ENCODE measurements at places on chromosomes 3 and 15.

- DNase-seq = no peak
Observed at GRCh38 chr3:21142949-21143348, 608.1 kb downstream of the ZNF385D start.

DNA sequence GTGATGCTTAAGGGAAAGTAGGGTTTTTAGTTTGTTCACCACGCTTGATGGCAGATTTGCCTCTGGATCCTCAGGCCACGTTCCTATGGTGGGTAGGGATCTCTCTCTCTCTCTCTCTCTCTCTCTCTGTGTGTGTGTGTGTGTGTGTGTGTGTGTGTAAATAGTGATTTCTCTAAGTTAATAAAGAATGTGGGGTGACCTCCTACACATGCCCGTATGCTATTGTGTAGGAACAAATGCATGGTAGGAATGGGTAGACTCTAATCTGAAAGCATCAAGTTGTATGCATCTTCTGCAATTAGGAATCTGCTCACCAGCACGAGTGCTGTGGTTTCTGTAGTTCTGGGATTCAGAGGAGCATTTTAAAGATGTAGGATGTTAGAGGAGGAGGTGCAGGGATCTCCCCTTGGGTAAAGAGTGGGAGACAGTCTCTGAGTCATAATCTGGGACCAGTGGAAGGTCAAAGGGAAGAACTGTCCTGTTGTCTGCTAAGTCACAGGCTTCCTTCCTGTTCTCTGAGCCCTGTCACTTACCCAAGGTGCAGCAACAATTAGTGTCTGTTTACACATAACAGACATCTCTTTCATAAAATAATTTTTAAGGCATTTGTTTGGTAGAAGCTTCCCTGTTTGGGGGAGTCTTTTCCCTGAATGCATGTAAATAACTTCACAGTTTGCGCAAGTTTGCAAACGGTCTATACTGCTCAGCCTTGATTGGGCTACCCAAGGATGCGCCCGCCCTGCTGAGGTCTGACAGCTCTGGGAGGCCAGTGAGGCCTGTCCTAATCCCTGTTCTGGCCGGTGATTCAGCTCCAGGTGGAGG lies 139.8 kb downstream of the IGF1R start:
- no peak for DNase-seq

- DNase-seq = no peak
Observed at GRCh38 chr3:58683001-58683458, 16.5 kb upstream of the FAM3D start.

DNA sequence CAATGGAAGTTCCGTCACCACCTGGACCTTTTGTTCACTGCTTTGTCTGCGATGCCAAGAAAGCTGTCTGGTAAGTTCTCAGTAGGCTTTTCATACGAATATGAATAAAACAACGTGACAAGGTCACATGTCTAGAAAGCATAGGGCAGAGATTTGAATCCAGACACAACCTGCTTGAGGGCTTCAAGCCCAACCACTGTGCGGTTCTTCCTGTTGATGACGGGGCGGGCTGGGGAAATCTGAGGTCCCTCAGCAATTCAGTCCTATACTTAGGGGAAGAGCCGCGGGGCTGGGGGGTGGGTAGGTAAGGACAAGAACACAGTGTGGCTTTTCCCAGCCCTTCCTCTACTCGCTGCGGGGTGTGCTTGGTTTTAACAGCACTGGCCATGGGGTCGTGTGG lies 32.4 kb upstream of the SMAD3 start:
- DNase-seq = no peak

DNA sequence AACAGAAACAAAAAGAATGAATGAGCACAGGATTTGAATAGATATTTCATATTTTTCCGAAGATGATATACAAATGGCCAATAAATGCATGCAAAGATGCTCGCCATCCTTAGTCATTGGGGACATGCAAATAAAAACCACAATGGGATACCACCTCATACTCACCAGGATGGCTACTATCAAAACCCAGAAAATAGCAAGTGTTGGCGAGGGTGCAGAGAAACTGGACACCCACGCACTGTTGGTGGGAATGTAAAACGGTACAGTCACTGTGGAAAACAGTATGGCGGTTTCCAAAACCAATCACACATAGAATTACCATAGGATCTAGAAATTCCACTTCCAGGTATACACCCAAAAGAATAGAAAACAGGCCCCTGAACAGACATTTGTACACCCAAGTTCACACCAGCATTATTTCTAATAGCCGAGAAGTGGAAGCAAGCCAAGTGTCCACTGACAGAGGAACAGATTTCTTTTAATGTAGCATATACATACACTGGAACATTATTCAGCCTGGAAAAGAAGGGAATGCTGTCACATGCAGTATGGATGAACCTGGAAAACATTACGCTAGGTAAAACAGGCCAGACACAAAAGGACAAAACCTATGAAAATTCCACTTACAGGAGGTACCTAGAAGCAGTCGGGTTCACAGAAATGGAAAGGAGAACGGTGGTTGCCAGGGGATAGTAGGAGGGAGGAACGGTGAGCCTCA lies 3.6 kb downstream of the RNF168 start:
- no peak for DNase-seq

DNA sequence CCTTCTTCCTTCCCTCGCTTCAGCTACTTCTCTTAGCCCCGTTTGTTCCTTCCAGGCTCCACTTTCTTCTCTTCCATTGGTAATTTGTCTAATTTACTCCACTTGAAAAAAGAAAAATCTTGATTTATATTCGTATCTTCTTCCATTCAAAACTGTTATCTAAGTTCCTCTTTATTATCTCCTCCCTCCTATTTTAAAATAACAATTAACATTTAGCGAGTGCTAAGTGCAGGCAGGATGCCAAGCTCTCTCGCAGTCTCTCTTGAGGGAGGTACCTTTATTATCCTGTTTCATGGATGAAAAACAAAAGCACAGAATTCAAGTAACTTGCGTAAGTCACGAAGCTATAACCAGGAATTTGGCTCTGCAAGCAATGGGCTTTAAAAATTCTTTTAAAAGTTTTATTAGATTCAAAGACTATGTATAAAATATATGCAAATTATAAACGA lies 418.9 kb upstream of the NAALADL2 start:
- DNase-seq = peak; percentile 55
